OCI-LY7 (cell line): ENCODE measurements at places on chromosomes 12 and 14.

GRCh38 chr14:65860956-65861611, 448.6 kb downstream of the FUT8 start:
- DNase-seq: no peak

DNA sequence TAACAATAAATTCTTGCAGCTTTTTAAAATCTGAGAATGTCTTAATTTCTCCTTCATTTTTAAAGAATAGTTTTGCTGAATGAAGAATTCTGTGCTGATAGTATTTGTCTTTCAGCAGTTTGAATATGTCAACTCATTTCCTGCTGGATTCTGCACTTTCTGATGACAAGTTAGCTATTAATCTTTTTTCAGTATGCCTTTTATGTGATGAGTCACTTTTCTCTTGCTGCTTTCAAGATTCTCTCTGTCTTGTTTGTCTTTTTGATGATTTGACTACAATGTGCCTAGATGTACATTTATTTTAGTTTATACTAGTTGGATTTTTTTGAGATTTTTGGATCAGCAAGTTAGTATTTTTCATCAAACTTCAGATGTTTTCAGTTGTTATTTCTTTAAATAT, 87.9 kb upstream of the AVPR1A start:
- DNase-seq: no peak

DNA sequence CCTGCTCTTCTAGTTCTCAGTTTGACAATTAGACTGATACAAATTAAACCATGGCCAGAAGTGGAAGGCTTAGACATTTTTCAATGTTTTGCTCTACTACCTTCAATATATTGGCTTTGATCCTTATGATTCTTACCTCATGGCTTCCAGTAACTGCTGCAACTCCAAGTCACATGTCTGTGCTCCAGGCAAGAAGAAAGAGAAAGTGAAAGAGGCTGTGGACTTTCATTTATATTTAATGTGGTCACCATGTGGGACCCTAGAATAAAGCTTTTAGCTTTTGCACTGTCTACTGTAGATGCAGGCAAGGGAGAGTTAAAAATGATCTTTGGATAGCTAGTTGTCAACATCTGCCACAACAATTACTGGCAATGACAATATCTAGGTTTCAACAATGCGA, 214.3 kb upstream of the PDE3A start:
- DNase-seq: no peak

DNA sequence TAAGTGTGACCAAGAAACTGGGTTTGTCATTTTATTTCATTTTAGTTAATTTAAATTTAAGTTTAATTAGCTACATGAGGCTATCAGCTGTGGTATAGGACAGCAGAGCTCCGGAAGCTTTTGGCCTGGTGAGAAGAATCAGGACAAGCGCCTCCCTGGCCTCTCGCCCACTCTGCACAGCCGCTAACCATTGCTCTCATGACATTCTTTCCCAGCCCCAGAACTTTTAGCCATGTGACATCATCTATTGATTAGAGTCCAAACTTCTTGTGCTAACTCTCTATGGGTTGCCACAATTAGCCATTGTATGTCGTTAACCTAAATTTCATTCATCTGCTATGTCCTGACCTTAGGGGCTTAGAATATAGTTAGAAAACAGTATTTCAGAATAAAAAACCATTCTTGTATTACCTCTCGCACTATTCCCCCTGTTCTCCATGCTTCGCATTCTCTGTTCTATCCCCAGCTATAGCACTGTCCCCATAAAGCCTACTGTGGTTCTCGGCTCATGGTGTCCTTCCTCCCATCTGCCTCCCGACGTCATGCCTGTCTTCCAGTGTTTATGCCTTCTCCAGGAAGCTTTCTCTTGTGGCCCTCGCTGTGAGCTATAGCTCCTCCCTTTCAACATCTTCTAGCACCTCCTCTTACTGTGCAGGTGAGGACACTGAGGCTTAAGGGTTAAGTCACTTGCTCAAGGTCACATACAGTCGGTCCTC, 23.5 kb downstream of the SSH1 start:
- no peak for DNase-seq

DNA sequence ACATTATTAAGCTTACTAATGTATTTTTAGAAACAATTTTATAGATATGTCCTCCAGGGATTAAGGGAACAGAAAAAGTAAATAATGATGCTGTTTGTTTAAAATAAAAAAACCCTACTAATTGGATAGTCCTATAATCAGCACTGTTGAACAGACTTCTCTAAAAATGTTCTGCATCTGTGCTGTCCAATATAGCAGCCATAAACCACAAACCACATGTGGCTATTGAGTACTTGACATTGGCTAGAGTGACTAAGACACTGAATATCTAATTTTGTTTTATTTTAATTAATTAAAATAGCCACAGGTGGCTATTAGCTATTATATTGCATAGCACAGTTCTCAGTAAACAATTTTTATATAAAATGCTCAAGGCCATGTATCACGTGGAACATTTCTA, 210.4 kb downstream of the DPY19L2 start:
- DNase-seq: no peak

GRCh38 chr12:132391326-132392041, 62.1 kb upstream of the GALNT9 start:
- DNase-seq: no peak

- DNase-seq: peak; percentile 17
These were observed 390 bp downstream of the BRAP start for GRCh38 chr12:111685322-111685810.

GRCh38 chr14:105069871-105070759, 4.9 kb upstream of the GPR132 start:
- DNase-seq: no peak

DNA sequence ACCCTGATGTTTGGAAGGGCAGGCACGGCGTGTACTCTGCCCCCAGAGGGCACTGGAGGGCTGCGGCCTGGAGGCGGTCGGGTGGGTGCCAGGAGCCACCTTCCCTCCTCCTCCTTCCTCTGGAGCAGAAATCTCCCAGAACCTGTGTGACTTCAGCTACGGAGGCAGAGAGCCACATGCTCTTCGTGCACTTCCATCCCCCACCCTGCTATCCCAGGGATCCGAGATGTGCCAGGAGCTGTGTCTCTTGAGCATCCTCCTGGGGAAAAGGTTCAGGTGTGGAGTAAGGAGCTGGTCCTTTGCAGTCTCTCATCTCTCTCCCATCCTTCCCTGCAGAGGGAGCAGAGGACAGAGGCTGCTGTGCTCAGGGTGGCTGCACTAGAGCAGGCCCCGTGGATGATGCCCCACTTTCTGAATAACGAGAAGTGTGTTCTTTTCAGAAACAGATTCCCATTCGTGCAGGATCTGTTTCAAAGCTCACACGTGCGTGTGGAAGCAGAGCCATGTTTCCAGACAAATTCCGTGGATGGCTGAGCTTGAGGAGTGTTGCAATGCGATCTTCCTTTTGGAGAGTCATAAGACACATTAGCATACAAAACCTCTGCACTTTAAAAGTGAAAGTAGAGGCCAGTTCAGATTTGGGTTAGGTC, 162.9 kb downstream of the ADGRD1 start:
- DNase-seq: no peak

DNA sequence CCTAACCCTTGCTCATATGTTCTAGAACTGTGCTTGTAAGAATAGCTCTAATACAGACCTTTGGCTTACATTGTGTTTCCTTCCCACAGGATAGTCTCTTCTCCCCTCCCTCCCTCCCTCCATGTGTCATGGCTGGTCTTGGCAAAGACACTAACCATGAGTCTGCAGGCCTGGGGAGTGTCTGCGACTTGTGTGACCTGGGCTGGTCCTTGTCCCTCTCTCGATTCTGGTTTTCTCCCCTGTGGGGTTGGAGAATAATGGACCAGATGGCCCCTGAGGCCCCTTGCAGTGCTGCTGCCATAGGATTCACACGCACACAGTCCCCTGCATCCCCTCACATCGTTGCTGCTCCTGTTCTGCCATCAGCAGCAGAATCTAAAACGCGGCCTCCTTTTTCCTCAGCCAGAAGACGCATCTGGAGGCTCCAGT, 30.3 kb downstream of the DEGS2 start:
- no peak for DNase-seq

- no peak for DNase-seq
These were observed 130.3 kb downstream of the NCOR2 start for GRCh38 chr12:124437121-124437520.

GRCh38 chr12:60035835-60036234, 440.0 kb downstream of the SLC16A7 start:
- DNase-seq: no peak

DNA sequence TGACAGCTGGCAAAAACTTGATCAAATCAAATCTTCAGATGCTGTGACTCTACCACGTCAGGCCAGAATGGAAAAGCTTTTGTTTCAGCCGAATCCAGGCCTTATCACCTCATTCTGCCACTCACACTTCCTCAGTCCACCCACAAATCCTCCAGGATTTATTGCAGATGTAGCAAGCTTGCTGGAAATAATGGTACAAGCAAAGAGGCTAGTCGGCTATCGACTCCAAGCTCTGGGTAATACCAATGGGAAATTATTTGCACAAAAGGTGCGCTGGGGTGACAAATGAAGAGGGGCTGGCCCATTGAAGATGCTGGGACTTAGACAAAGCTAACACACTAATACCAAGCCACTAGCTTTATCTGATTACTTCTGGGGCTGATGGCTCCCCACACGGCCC, 250.5 kb downstream of the ASCL1 start:
- no peak for DNase-seq

DNA sequence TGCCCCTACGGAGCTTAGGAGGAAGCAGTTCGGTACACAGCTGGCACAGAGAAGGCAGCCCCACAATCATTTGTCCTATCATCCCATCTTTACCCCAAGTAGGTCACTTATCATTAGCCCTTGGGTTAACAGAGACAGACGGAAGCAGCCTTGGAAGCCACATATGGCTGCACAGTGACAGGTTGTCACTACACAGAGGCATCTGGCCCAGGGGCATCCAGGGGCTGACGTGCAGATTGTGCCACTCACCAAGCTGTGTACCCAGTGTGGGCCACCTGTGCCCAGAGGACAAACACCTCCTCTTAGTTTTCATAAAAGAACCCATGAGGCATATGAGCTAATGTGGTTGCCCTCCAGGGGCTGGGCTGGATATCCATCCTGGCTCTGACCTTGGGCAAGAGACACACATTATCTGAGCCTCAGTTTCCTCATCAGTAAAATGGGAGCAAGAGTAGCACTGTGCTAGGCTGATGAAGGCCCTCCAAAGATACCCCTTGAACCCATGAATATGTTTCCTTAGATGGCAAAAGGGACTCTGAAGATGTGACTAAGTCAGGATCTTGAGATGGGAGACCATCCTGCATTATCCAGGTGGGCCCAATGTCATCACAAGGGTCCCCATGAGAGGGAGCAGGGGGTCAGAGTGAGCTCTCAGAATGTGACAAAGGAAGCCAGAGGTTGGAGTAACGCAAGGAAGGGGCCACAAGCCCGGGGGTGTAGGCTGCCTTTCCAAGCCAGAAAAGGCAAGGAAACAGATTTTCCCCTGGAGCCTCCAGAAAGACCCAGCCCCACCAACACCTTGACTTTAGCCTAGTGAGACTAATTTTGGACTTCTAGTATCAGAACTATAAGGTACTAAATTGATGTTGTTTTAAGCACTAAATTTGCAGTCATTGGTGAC, 64.6 kb downstream of the C14orf132 start:
- DNase-seq: no peak

- DNase-seq: no peak
These were observed 134.0 kb downstream of the GCH1 start for GRCh38 chr14:54768501-54769129.

DNA sequence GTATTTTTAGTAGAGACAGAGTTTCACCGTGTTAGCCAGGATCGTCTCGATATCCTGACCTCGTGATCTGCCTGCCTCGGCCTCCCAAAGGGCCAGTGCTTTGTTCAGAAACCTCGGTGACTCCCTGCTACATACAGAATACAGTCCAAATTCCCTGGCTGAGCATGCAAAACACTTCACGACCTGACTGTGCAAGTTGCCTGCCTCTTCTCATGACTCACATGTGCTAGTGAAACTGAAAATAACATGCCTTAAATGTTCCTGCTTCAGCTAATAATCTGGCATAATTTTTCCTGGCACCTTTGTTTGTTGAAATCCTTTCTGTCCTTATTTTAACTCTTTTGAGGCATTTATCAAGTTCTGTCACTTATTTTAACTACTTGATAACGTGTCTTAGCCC, 8.2 kb downstream of the DMAC2L start:
- no peak for DNase-seq

DNA sequence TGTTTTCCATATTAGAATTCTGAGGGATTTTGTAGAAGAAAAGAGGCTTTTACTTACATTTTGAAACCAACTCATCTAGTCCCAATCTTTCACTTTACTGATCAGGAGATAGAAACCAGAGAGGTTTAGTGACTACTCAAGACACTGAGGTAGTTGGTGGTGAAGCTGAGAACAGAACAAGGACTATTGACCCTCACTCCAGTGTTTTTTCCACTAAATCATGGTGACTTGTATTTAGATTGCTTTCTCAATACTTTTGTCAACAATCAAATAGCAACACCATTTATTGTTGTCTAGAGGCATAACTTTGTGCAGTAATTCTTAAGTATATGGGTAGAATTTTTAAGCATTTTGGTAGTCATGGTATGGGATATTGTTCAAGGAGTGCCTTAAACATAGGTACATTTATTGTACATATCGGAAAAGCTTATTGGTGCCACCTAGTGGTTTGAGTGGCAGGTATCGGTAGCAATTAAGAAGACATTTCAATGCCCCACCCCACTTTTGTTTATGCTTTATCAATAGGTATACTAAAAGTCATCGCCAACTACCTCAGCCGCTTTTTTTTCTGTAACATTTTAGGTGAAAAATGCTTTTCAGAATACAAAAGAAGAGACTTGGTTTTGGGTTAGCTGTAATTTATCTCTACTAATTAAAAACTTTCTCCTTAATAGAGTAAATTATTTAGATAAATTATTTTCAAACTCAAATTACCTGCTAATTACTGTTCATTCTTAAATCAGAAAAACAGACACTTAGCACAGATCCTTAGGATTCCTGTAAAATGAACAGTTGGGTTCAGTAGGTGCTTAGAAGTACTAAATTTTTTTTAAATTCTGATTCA, 47.3 kb upstream of the PAWR start:
- DNase-seq: peak; percentile 71

GRCh38 chr12:58647495-58647894, 272.8 kb downstream of the LRIG3 start:
- DNase-seq: no peak

DNA sequence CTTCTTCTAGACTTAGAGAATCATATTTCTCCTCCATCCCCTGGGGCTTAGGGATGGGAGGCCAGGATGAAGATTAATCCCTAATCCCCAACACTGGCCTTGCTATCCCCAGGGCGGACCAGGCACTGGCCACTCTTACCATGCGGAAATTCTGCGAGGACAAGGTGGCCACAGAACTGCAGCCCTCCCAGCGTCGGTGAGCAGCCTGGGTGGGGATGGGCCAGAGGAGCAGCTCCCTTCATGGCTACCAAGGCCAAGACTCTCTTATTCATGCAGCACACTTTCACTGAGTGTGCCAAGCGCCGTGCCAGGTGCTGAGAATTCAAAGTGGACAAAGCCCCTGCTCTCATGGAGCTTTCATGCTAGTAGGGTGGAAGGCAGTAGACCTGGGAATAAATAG, 7.0 kb downstream of the TNS2 start:
- DNase-seq: no peak

DNA sequence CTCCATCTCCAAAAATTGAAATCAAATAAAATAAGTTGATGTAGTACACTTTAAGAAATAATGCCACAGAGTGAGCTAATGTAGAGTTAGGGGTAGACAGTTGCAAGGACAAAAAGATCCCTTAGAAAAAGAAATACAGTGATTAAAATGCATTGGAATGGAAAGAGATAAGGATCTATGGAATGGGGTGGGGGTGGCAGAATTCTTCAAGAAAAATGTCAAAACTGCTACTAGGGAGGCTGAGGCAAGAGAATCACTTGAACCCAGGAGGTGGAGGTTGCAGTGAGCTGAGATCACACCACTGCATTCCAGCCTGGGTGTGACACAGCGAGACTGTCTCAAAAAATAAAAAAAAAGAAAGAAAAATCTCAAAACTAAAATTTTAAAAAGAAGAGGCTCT, 6.5 kb downstream of the OLR1 start:
- no peak for DNase-seq
